ENCODE measurements at places on chromosomes 16 and 17.

- no peak for DNase-seq
Observed at GRCh38 chr17:56676810-56677209, 83.3 kb downstream of the NOG start.

GRCh38 chr16:588639-588888 is 1.3 kb upstream of the RAB40C start:
- DNase-seq, result peak; percentile 78

DNA sequence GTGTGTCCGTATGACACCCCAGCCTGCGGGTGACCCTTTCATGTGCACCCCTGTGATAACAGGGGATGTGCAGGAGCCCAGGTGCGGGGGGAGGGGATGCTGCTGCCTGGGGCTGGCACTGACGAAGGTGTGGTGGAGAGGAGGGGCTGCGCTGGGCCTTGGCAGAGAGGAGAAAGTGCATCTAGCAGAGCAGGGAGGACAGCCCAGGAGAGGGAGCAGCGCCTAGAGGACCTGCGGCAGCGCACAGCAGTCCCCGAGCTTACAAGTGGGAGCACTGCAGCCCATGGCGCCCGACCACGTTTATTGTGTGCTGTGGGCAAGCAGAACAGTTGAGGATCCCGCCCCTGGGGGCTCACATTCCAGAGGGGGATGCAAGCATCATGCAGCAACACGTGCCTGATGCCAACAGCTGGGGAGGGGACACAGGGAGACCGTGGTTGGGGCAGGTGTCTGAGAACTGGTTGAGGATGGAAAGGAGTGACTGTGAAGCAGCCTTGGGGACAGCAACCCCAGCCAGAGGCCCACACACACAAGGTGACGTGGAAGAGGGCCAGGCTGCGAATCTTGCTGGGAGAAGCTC is 10.9 kb upstream of the SLC7A5 start:
- DNase-seq, result no peak

- DNase-seq, result no peak
Observed at GRCh38 chr17:50632637-50633036, 2.0 kb upstream of the ABCC3 start.

- DNase-seq, result no peak
Observed at GRCh38 chr17:29242051-29242450, 4.6 kb upstream of the CRYBA1 start.

- peak; percentile 9 for DNase-seq
Observed at GRCh38 chr16:14399378-14400284, 230.4 kb downstream of the PARN start.

GRCh38 chr16:78563905-78564304 is 464.5 kb downstream of the WWOX start:
- DNase-seq, result no peak

DNA sequence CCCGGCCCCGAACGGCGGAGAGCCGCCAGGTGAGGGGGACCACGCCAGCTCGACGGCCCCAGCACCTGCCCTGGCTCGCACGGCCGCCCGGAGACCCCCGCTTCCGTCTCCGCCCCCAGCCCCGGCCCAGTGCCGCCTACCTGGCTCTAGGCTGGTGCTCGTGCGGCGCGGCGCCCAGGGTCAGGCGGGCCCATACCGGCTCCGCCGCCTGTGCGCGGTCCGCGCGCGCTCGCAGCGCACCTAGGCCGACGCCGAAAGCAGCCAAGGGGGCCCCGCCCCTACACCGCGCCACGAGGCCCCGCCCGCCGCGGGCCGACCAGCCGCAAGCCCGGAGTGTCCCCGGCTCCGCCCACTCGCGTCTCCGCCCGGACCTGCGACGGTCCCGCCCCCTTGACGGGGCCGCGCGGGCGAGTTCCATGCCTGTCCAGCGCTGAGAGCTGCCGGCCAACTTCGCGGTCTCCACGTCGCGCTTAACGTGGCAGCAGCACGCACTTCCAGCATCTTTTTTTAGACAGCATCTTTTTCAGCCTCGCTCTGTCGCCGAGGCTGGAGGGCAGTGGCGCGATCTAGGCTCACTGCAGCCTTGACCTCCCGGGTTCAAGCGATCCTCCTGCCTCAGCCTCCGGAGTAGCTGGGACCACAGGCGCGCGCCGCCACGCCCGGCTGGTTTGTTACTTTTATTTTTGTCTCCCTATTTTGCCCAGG is at the start of gene SLC25A39:
Gene SLC25A39 (minus strand): TSS at position 253 of the 705 bp plus-strand sequence. CDS start 1,261 bp downstream, outside the sequence.
- peak; percentile 93 for DNase-seq

DNA sequence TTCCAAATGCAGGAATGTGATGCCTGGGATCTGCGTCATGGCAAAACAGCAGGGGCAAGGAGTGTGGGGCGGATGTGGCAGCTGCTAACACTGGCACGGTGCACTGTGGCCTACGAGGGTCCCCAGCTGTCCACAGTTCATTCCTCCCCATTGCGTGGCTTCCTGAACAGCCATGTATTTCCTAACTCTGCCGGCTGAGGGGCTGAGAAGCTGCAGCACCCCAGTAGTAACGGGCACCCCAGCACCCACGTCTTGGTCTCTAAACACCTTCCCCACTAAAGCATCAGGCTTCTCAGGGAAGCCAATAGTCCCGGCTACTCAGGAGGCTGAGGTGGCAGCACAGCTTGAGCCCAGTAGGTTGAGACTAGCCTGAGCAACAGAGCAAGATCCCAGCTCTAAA is 47.6 kb downstream of the LMF1 start:
- DNase-seq, result no peak

GRCh38 chr16:17379121-17379571 is 91.6 kb downstream of the XYLT1 start:
- DNase-seq, result no peak

DNA sequence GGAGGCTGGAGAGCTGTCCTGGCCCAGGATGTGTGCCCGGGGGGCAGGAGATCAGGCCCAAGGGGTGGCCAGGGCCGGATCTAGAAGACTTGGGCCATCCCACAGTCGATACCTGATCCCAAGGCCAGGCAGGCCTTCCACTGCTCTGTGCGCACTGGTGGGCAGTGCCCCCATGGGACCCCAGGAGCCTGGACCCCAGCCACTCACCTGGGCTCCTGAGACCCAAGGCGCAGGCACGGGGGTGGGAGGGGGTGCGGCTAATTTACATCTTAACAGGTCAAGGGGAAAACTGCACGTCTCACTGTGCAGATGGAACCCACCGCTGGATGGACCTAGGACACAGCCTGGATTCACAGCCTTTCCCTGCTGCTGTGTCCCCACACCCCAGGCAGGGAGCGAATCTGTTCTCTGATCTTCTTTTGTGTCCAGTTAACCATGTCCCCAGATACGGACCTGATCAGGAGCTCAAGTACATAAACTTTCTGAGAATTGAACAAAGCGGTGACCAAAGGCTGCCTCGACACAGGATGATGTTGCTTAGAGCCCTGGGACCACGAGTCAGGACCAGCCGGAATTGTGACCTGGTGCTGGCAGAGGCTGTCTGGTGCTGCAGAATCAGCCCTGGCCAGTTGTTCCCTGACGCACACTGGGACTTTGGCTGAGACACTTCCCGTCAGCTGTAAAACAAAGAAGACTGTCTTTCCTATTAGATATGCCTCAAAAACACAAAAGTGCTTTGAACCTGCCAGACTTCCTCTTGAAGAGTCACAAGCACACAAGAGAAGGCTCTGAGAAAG is 60.6 kb downstream of the TNFRSF13B start:
- DNase-seq, result no peak

Measured in GM23338 (cell line).